ENCODE measurements at places on chromosomes 3 and 15.

DNA sequence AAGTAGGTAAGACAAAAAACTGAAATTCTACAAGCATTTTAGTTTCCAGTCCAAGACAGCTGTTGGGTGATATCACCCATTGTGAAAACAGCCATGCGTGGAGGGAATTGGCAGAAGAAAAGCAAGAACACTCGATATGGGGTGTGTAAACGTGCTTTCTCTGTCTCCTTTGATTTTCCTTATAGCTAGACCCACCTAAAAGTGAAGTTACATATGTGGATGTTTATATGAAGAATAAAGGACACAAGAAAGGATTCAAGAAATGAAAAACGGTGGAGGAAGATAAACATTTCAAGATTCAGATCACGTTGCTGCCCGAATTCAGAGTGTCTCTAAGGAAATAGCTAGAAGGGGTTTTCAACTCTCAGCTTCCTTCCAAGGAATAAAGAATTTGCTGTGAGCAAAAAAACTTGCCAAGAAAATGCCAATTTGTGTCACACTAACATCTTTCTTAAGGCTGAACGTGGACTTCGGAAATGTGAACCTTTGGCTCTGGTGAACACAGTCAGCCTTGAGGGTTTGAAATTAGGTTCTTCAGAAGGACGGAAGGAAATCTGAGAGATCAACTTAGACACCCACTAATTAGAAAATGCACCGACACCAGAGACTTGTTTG is 269.0 kb upstream of the ADAMTS9 start:
- DNase-seq, result no peak

- DNase-seq, result no peak
These were observed 48.7 kb upstream of the ROBO2 start for GRCh38 chr3:76991165-76991564.

DNA sequence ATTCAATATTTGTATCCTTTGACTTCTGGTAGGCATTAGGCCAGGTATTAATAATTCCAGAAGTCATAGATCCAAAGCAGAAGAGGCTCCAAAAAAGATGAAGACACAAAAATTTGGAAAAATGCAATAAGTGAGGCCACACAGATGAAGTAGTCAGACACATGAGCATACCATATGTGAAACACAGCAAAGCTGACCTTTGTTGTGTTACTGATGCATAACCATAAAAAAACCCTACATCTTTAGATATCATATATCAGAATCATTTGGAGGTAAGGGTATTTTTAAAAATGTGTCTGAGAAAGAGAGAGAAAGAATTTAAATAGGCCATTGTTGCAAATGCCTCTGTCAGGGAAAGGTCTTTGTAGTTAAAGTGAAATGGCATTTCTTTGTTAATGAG is 314.9 kb downstream of the SLC9A9 start:
- no peak for DNase-seq

DNA sequence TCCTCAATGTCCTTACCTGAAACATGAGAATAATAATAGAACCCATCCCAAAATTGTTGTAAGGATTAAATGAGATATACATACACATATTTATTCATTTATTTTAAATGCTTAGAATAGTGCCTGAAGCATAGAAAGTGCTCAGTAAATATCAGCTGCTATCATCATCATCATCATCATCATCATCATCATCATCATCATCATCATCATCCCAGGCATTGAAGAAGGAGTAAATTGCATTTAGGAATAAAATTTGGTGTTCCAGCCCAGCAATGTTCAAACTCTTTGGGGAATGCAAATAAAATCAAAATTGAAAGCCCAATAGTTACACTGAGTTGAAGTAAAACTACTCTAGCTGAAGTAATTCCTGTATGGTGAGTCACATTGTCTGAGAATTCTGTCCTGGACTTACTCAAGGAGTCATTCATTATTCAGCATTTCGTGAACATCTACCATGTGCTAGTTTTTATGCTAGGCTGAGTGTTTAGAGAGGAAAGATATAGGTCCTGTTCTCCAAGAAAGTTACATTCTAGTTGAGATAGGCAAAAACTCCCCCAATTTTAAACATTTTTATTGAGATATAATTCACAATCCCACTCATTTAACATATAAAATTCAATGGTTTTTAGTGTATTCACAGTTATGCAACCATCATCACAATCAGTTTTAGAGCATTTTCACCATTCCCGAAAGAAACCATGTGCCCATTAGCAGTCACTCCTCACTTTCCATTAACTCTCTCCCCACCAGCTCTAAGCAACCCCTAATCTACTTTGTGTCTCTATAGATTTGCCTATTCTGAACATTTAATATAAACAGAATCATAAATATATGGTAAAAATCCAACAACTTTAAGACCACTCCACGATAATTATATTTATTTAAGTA is 107.2 kb downstream of the FRMD5 start:
- no peak for DNase-seq

DNA sequence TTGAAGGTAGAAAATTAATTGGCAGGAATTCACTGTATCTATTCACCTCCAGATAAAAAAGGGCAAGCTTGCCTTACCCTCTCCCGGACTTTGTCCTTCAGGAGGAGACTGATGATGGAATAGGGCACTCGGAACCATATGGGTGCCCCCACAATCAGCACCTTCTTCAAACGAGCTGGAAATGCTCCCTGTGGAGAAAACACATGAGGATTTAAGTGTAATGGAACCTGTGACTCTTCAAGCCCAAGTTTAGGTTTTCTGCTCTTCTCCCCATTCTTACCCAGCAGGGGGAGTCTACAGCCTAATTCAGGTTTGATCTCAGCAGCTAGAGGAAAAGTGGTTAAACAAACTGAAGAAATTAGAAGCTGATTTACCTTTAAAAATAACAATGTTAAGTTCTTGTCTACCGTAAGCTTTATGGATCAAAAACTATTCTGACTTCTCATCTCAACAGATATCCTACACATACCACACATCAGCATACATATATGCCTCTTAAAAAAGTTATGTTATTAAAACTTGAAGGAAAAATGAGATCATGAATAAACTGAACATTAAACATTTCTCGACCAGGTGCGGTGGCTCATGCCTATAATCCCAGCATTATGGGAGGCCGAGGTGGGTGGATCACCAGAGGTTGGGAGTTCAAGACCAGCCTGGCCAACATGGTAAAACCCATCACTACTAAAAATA is 57.5 kb upstream of the SIN3A start:
- no peak for DNase-seq

DNA sequence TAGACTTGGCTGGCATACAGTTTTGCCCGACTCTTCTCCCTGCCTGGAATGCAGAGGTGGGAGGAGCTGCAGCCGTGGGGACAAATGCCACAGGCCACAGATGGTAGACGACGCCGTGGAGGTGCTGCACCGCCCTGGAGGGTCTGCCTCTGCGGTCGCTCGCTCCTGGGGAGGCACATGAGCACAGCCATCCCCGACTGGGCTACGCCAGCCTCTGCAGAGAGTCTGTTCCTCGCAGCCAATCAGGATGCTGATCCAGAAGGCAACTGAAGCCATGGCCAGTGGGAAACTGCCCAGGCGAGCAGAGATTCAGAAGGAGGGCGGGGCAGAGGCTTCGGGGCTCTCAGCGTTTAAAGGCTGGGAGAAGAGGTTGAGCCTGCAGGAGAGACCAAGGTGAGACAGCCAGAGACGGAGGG is 11.9 kb upstream of the LRRC15 start:
- no peak for DNase-seq

- DNase-seq, result no peak
These were observed 127.9 kb downstream of the DMXL2 start for GRCh38 chr15:51494411-51495314.

- DNase-seq, result no peak
These were observed 223.6 kb downstream of the CACNA2D3 start for GRCh38 chr3:54345847-54346375.

- DNase-seq, result peak; percentile 44
These were observed 51.1 kb upstream of the WNT5A start for GRCh38 chr3:55538158-55538557.

GRCh38 chr3:176274161-176274560 is 923.1 kb downstream of the TBL1XR1 start:
- no peak for DNase-seq

DNA sequence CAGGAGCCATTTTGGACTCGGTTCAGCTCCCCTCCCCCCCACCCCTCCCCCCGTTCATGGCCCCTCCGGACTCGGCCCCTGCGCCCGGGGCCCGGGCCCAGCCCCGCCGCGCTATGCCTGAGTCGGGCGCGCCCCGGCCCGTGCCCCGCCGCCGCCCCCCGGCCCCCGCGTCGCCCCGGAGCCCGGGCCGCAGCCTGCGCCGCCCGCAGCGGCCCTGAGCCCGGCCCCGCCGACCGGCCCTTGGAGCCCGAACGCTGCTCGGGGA is 155 bp downstream of the ACVR2B start:
- no peak for DNase-seq

- peak; percentile 66 for DNase-seq
These were observed 5.7 kb downstream of the LRIG1 start for GRCh38 chr3:66494959-66495667.

GRCh38 chr3:28951772-28952556 is 328.9 kb upstream of the RBMS3 start:
- DNase-seq, result no peak
